ENCODE measurements at places on chromosomes 6 and 20.

DNA sequence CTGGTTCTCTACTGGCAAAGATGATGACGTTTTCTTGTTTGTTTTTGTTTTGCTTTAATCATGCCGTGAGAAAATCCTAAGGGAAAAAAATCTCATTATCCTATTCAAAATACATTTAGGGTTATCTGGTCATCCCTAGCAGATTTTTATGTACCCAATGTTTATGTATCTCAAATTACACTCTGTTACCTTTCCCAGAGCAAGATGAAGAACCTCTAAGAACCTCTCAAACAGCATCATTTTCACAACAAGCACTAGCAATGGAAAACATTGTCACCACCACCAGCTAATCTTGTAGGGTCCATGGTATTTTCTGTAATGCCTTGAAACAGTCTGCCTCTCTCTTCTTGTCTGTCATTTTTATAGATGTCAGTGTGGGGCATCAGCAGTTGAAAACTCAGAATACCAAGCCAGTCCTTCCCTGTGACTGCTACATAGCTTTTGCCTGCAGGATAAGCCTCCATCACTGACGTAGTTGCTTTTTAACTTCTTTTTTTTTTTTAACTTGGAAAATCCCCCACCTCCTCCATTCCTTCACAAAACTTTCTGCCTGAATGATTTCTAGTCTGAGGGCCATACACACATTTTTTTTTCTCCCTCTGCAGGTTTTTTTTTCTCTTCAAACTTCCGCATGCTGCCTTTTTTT, 2.4 kb upstream of the SNAP25 start:
- DNase-seq: no peak

DNA sequence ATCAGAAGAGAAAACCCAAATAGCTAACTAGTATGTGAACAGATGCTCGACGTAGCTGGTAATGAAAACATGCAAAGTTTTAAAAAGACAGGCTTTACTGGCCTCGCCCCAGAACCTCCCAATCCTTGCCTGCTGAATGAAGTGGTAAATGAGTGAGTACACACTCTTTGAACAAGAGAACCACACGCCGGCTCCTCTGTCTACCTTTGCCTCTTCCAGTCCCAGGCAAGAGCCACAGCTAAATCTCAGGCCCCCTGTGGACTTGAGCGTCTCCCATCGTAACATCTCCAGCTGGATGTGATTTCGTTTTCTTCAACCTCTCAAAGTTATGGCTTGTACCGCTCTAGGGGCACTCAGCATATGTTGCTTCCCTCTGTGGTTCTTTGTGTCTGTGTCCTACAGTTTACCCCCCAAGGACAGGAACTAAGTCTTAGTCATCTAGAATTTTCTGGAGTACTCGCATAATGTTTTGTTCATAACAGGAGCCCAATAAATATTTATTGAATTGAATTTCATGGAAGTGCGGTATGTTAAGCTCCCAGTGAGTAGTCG, 153.2 kb upstream of the TAB2 start:
- no peak for DNase-seq

- no peak for DNase-seq
These were observed 23.0 kb downstream of the KCNK5 start for GRCh38 chr6:39206250-39206721.

DNA sequence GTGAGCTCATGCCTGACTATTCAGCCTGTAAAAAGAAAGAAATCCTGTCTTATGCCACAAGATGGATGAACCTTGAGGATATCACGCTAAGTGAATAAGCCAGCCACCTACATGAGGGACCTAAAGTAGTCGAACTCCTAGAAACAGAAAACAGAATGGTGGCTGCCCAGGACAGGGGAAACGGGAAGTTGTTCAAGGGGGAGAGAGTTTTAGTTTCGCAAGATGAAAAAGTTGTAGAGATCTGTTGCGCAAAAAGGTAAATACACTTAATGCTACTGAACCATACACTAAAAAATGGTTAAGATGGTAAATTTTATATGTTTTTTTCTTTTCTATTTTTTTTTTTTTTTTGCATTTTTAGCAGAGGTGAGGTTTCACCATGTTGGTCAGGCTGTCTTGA, 74.1 kb upstream of the RALY start:
- no peak for DNase-seq

GRCh38 chr6:1388630-1389368, 577 bp upstream of the FOXF2 start:
- no peak for DNase-seq

DNA sequence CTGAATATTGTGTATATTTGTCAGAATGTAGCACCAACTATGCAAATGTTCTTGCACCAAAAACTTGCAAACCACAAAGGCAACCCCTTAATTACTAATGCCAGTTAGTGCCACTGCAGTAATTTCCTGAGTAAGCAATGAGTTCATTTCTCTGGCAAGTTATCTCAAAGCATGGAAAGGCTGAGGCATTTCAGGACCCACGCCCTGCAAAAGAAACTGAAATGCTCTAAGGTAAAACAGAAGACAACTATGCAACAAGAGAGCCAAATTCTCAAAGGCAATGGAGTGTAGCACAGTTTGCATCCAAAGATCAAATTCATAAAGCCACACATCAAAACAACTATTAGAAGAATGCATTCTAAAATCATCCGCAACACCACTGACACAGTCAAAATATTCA, 994.4 kb downstream of the EYS start:
- DNase-seq: no peak

DNA sequence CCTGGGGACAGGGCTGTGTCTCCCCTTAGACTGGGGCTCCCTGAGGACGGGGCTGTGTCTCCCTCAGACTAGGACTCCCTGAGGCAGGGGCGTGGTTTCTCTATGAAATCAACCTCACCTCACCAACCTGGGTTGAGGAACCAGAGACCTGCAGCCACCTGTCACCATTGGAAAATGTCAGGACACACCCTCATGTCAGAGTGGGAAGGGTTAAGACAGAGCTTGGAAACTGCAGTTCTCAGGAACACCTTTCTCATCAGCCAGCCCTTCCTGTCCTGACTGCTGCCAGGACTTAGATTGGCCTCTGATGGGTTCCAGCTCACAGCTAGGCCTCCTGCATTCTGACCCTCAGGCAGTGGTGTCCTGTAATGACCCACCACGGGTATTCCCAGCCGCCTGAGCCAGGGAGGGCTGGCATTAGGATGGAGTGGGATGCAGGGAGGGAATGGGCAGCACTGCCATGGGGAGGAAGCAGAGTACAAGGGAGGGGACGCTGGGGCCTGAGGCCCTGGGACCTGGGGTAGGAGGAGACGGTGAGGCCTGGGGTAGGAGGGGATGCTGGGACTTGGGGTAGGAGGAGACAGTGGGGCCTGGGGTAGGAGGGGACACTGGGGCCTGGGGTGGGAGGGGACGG, 76.3 kb downstream of the MRPL14 start:
- DNase-seq: no peak

DNA sequence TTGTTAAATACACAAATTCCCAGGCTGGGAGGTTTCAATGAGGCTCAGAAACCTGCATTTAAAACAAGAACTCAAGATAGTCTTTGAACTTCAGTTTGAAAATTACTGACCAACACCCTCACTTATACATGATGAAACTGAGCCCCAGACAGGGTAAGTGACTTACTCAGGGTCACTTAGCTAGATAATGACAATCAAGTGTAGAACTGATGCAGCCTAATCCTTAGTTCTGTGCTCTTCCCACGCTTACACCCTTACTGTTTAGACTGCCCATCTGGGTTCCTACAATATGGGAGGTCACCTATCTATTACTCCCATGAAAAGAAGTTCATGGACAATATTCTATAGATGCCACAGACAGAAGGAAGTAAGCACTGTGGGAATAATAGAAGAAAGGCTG, 24.5 kb upstream of the FAM135A start:
- DNase-seq: no peak

GRCh38 chr20:10943686-10944265, 270.0 kb upstream of the JAG1 start:
- DNase-seq: no peak

GRCh38 chr6:37785002-37785662, 34.4 kb upstream of the ZFAND3 start:
- DNase-seq: no peak

- DNase-seq: no peak
These were observed 68.4 kb downstream of the VEGFA start for GRCh38 chr6:43838276-43839036.

DNA sequence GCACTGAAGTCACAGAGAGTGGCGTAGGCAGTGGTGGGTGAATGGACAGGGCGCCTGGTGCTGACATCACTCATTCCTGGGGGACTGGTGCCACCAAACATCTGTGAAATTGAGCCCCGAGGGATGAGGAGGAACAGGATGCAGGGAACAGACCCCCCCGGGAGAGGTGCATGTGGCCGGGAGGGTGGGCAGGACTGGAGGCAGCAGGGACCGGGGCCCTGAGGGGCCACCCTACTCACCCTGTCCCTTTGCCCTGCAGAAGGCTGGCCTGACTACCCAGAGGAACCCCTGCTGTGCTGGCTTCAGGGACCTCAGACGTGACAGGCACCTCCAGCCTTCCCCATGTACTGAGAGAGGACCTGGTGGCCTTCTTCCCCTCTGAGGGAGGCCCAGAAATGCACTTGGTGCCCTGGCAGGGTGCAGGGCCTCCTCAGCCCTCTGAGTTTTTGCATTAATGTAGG, 25.1 kb downstream of the SYNDIG1 start:
- DNase-seq: no peak

Data from stimulated activated CD4-positive, alpha-beta T cell treated with anti-CD3 and anti-CD28 coated beads, Interleukin-1b, Interleukin-23, amount 100 ng/mL, for 48 hours (primary cell).